ENCODE measurements at places on chromosomes 6 and 20.

GRCh38 chr6:5457983-5458683 is 196.8 kb downstream of the FARS2 start:
- no peak for DNase-seq
- no peak overlapping the region for H3K27ac ChIP-seq
- peaks cover 3% of the 10 kb centered on the region for H3K4me1 ChIP-seq
- no peak overlapping the region for H3K4me3 ChIP-seq
- no peaks in the 10 kb centered on the region for H3K36me3 ChIP-seq
- H3K27me3 ChIP-seq, result no peaks in the 10 kb centered on the region

GRCh38 chr6:47571488-47571887 is 93.9 kb downstream of the CD2AP start:
- H3K27me3 ChIP-seq, result no peaks in the 10 kb centered on the region
- H3K4me1 ChIP-seq, result peaks cover 4% of the 10 kb centered on the region
- H3K4me3 ChIP-seq, result no peak overlapping the region
- no peaks in the 10 kb centered on the region for H3K36me3 ChIP-seq
- H3K27ac ChIP-seq, result no peak overlapping the region
- no peak for DNase-seq

GRCh38 chr6:63553208-63553607 is 19.1 kb upstream of the LOC128125822 start:
- no peak for DNase-seq
- no peaks in the 10 kb centered on the region for H3K4me1 ChIP-seq
- H3K27me3 ChIP-seq, result peaks cover 9% of the 10 kb centered on the region

DNA sequence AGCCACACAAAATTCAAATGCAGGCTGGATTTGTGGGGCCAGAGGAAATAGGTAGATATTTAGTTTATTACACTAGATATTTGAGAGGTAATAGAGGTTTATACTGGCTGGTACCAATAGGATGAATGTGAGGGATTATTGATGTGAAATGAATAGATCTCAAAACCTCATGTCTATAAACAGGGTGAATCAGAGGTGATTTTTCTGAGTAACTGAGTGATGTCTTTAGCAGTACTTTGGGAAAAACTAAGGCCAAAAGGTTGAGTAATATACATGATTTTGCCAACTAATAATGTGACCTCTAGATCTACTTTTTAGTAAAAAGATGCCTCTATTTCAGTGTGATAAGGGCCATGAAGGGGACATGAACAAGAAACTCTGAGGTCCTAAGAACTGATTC is 86.8 kb downstream of the HAO1 start:
- H3K27ac ChIP-seq, result no peak overlapping the region
- no peaks in the 10 kb centered on the region for H3K36me3 ChIP-seq
- H3K4me3 ChIP-seq, result no peak overlapping the region
- DNase-seq, result no peak

GRCh38 chr6:25233226-25233625 is 45.9 kb upstream of the CARMIL1 start:
- no peak overlapping the region for H3K4me3 ChIP-seq
- no peak overlapping the region for H3K27ac ChIP-seq
- no peak for DNase-seq
- peaks cover 5% of the 10 kb centered on the region for H3K4me1 ChIP-seq
- no peaks in the 10 kb centered on the region for H3K36me3 ChIP-seq

- no peak overlapping the region for H3K4me3 ChIP-seq
- no peak for DNase-seq
- no peak overlapping the region for H3K27ac ChIP-seq
- H3K4me1 ChIP-seq, result no peaks in the 10 kb centered on the region
Measured at GRCh38 chr20:60272790-60273189, 314.6 kb downstream of the CDH26 start.
